SJCRH30 (cell line): ENCODE measurements at places on chromosomes 7 and 10. TPM values are rescaled to one million over a fixed set of nuclear protein-coding genes. Genes with fewer than 3 reads are reported as not detected.

NOC3L gene
- 31.3 and 34.0 TPM in 2 replicates for total RNA-seq

CYP3A7 gene
- total RNA-seq = 0.12 TPM in 1 of 2 replicates, not detected in the other

GNGT1 gene
- total RNA-seq = 0.48 and 0.65 TPM in 2 replicates

PTPRN2 gene
- total RNA-seq = 3.8 and 6.0 TPM in 2 replicates

KIAA1549 gene
- 11.8 and 12.5 TPM in 2 replicates for total RNA-seq

DNA sequence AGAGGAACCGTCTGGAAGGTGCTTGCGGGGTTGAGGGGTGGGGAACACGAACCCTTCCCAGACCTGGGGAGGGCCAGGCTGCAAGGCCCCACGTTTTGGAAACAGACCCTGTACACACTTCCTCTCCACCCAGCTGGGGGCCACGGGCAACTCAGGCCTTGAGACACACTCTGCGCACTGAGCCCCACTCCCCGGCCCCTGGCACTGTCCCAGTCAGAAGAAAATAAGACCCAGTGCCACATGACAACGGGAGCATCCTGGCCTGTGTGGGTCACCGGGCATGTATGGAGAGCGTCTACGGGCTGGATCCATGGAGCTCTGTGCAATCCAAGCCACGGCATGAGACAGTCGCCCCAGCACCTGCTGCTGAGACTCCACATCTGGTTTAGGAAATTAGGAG, 63.7 kb downstream of the CARD11 start:
- no peaks in the 10 kb centered on the region for H3K36me3 ChIP-seq
- H3K27ac ChIP-seq = no peak overlapping the region
- no peak overlapping the region for H3K4me3 ChIP-seq
- DNase-seq = no peak

DNA sequence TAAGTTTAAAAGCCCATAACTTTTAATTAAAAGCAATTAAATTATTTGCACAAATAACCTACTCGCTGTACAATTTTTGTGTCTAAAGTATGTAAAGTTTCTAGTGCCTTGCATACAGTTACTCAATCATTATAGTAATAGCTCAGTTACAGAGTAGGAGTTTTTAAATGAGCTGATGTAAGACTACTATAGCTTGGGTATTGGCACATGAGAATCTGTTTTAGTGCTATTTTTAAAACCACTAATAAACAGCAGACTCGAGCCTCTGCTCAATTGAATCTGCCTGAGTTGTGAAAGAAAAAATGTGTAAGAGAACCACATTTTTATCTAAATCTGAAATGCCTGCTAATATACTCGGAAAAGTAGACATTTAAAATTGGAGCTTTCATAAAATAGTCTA, 31.1 kb downstream of the CTNNA3 start:
- DNase-seq = no peak
- H3K4me1 ChIP-seq = peaks cover 18% of the 10 kb centered on the region; the same call in 1 of the 2 replicates
- no peaks in the 10 kb centered on the region for H3K27me3 ChIP-seq
- H3K4me3 ChIP-seq = no peak overlapping the region
- no peaks in the 10 kb centered on the region for H3K36me3 ChIP-seq

DNA sequence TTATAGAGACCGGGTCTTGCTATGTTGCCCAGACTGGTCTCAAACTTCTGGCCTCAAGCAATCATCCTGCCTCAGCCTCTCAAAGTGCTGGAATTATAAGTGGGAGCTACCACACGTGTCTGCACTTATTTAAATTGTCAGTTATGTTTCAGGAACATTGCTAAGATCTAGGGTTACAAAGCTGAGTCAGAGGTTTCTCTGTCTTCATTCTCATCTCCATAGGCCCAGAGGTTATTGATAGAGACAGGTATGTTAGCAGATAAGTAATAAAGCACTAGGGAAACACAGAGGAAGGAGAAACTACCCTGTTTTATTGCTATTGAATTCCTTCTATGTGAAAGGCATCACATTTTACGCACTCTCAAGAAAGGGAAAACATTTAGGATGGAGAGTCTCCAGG, 214.1 kb downstream of the REEP3 start:
- H3K36me3 ChIP-seq = no peaks in the 10 kb centered on the region
- H3K27ac ChIP-seq = no peak overlapping the region
- H3K27me3 ChIP-seq = no peaks in the 10 kb centered on the region
- H3K4me1 ChIP-seq = no peaks in the 10 kb centered on the region
- DNase-seq = no peak

GRCh38 chr10:5563321-5563961, 38.7 kb downstream of the CALML3 start:
- H3K4me3 ChIP-seq = no peak overlapping the region
- no peaks in the 10 kb centered on the region for H3K27me3 ChIP-seq
- no peaks in the 10 kb centered on the region for H3K36me3 ChIP-seq
- H3K4me1 ChIP-seq = peaks cover 45% of the 10 kb centered on the region

GRCh38 chr10:14543046-14543903, 212.6 kb upstream of the FRMD4A start:
- H3K4me1 ChIP-seq = no peaks in the 10 kb centered on the region
- no peak for DNase-seq
- no peaks in the 10 kb centered on the region for H3K36me3 ChIP-seq
- H3K4me3 ChIP-seq = no peak overlapping the region

DNA sequence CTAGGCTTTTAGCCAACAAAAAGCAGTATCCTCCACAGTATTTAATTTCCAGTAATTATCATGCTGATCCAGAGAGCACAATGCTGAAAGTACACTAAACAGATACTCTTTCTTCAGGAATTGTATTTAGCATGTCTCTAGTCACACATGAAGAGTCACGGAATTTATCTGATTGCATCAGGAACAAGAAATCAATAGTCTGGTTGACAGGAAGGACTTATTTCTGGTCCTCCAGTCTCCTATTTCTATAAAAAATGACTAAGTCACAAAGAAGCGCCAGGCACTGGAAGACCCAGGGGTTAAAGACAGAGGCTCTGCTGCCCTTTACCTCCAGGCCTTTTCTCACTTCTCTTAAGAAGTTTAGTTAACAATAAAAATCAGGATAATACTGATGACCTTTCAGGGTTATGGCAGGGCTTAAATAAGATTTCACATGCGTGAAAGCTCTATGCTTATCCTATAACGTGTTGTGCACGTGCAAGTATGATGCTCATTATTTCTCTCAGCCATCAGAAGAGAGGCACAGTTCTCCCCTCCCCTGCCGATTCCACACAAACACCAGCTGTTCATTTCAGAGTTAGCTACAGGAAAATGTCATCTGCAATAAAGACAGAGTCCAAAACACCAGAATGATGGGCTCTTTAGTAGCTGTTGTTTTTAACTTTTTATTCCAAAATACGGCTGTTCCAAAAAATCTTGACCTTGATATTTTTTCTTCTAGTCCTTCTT, 36.9 kb downstream of the SLC26A4 start:
- no peak overlapping the region for H3K27ac ChIP-seq
- H3K4me3 ChIP-seq = no peak overlapping the region
- peak; percentile 39 for DNase-seq
- peaks cover 40% of the 10 kb centered on the region for H3K4me1 ChIP-seq
- H3K27me3 ChIP-seq = no peaks in the 10 kb centered on the region
